ENCODE measurements at places on chromosomes 3 and 15.

- H3K4me3 ChIP-seq = no peak overlapping the region
- H3K36me3 ChIP-seq = peaks cover 6% of the 10 kb centered on the region
- H3K4me1 ChIP-seq = peaks cover 65% of the 10 kb centered on the region
- DNase-seq = no peak
Observed at GRCh38 chr3:171295484-171296373, 164.5 kb downstream of the TNIK start.

- no peaks in the 10 kb centered on the region for H3K27me3 ChIP-seq
- DNase-seq = no peak
- peaks cover 63% of the 10 kb centered on the region for H3K4me1 ChIP-seq
- peak overlapping the region; percentile 85 for H3K27ac ChIP-seq
Observed at GRCh38 chr3:152204218-152204617, 64.5 kb upstream of the MBNL1 start.

DNA sequence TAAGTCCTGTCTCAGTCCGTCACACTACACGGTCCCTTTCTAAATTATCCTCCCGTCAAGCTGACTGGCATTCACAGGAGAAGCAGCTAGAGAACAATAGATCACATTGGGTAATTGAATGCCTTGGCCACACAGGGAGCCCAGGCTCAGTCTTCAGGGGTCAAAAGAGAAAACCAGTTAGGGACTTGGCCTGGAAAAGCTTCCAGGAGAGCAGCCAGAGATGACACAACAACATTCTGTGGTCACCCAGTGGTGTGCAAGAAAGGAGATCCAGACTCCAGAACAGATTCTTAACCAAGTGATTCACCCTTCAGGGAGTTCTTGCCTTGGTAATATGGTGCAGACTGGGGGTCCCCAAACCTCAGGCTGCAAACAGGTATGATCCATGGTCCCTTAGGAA, 15.9 kb downstream of the ARHGAP31 start:
- no peak overlapping the region for H3K27ac ChIP-seq
- no peaks in the 10 kb centered on the region for H3K27me3 ChIP-seq
- H3K4me1 ChIP-seq = peaks cover 23% of the 10 kb centered on the region
- H3K36me3 ChIP-seq = peaks cover 25% of the 10 kb centered on the region
- no peak for DNase-seq

GRCh38 chr3:83632526-83632925, 1326.3 kb upstream of the CADM2 start:
- no peaks in the 10 kb centered on the region for H3K36me3 ChIP-seq
- H3K4me1 ChIP-seq = no peaks in the 10 kb centered on the region
- no peak overlapping the region for H3K27ac ChIP-seq
- no peaks in the 10 kb centered on the region for H3K27me3 ChIP-seq
- DNase-seq = no peak
- H3K4me3 ChIP-seq = no peak overlapping the region

- no peak overlapping the region for H3K4me3 ChIP-seq
- no peak overlapping the region for H3K27ac ChIP-seq
- H3K27me3 ChIP-seq = peaks cover 7% of the 10 kb centered on the region
- DNase-seq = no peak
- H3K4me1 ChIP-seq = no peaks in the 10 kb centered on the region
Observed at GRCh38 chr3:101193957-101194356, 126.4 kb downstream of the IMPG2 start.
